ENCODE measurements at places on chromosomes 1 and 21. TPM values are rescaled to one million over a fixed set of nuclear protein-coding genes. Genes with fewer than 3 reads are reported as not detected.

DNA sequence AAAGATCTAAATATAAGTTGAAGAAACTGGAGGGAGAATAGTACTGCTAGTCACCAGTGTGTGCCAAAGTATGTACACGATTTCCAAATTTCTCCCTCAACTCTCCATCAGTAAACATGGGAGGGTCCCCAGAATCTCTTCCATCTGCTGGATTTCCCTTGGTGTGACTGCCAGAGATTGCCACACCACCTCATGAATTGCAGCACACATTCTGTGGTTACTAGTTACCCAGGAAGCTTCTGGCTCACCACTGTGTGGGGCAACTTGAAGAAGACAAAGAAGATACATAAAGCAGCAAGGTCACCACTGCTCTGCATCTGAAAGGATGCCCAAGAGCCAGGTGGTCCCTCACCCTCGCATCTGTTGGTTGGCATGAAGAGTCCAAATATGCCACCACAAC lies 191.7 kb upstream of the ESRRG start:
- DNase-seq: no peak

GRCh38 chr1:86499987-86500593 lies 31.4 kb downstream of the CLCA1 start:
- no peak for DNase-seq

Gene OR2L2
- total RNA-seq: not detected

Gene LCE1F
- not detected for total RNA-seq
